ENCODE measurements at places on chromosomes 11 and 22.
A peak's percentile ranks its signal among the peaks of the same experiment; 100 is the strongest.

DNA sequence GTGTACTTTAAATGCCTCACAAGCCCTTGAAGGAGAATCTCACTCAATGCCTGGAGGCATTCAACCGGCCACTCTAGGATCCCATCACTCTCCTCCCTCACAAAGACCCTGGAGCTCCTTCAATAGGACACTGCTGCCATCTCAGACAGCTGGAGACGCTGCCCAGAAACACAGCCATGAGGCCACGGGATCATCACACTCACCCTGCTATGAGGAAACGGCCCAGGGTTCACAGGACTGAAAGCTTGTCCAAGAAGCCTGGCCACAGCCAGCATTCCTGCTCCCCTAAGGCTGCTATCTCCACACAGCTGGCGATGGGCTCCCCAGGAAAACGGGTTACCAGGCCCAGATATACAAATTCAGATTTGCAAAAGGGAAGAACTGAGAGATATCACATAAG lies 13.2 kb downstream of the CARS1 start:
- no peak for DNase-seq

- DNase-seq: peak; percentile 21
These were observed at the start of gene UPK3A for GRCh38 chr22:45284705-45285262. Gene UPK3A, plus strand, starts transcription at chr22:45284949. Its CDS starts 65 bp downstream, at chr22:45285014.

DNA sequence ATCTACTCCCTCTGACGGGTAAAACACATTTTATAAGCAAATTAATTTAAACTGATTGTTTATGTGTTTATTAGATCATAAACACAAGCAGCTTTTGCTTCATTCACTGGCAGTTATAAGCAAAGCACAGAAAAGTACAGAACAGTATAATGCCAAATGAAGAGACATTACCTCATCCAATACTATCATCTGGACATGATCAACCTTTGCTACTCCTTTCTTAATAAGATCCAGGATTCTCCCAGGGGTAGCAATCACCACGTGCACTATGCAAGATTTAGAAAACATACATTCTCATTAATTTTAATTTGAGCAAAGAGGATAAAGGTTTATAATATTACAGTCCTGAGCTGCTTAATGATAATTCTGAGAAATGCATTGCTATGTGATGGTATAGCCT lies 27.9 kb downstream of the DDX6 start:
- no peak for DNase-seq

- no peak for DNase-seq
These were observed 20.6 kb downstream of the CLMP start for GRCh38 chr11:123174196-123175183.

- no peak for DNase-seq
These were observed 36.2 kb downstream of the TXN2 start for GRCh38 chr22:36445158-36445668.

GRCh38 chr22:50190941-50191741 lies 5.4 kb downstream of the TRABD start:
- peak; percentile 42 for DNase-seq

GRCh38 chr11:2393941-2394817 lies 6.4 kb upstream of the TSSC4 start:
- DNase-seq: no peak

DNA sequence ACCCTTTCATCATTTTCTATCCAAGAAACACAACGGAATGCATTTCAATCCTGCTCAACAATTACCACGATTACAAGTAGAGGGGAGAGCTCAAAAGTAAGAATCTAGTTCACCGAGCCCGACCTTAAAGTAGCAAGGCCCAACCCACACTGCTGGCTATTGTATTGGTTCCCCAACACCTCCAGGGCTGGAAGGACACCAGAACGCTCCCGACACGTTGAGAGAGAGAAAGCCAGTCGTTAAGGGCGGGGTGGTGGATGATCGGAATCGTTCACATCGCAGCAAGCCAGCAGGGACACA lies 690 bp downstream of the CKAP5 start:
- no peak for DNase-seq
